ENCODE measurements at places on chromosomes 4 and X.

DNA sequence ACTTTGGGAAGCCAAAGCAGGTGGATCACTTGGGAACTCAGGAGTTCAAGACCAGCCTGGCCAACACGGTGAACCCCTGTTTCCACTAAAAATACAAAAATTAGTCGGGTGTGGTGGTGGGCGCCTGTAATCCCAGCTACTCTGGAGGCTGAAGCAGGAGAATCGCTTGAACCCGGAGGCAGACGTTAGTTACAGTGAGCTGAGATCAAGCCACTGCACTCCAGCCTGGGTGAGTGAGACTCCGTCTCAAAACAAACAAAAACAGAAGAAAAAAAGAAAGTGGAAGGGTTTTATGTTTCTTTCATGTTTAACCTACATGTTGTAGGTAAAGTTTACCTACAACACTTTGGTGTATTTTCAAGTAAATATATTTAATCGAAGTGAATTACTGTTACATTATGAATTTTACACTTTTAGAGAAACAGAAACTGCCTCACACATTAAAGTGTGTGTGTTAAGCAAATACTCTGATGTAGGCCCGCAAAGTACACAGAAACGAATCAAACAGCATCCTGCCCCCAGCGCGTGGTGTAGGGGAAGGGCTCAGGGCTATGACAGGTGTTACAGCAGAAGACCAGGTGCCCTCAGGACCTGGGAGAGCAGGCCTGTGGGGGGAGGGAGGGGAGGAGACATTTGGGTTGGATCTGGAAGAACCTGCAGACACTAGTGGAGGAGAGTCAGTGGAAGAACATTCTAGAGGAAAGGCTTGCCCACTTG is 39.0 kb downstream of the PTTG2 start:
- DNase-seq: no peak

GRCh38 chrX:25755194-25755593 is 382.9 kb upstream of the MAGEB18 start:
- DNase-seq: no peak

DNA sequence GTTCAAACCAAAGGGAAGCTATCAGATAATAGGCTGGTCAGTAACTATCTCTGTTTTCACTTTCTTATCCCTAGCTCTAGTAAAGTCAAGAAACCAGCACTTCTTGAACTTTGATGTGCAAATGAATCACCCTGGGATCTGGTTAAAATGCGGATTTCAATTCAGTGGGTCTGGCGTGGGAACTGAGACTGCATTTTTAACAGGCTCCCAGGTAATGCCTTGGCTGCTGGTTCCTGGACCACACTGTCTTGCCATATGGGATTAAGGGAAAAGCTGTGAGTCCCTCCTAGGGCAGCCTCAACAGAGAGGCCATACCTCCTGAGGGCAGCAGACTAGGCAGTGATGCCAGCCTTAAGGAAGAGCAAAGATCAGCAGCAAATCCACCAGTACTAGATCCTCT is 1.7 kb downstream of the RNF175 start:
- no peak for DNase-seq

DNA sequence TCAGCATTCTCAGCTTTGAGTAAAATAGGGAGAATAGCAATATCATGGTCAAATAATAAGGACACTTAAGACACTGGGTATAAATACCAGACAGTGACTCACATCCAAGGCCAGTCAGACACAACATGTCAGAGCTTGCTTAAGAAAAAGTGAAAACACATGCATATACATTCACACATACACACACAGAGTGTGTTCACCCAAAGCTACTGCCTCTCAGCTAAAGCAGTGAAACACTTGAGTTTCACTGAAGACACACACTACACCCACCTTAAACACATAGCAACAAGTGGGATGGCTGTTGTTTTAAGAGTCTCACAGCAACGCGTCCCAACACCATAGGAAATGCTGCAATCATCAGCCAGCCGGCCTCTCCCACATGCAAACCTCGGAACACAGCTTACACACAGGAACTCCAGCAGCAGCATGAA is 14.4 kb downstream of the SHROOM4 start:
- DNase-seq: peak; percentile 52

GRCh38 chr4:40908297-40908696 is 158.5 kb downstream of the NSUN7 start:
- no peak for DNase-seq

DNA sequence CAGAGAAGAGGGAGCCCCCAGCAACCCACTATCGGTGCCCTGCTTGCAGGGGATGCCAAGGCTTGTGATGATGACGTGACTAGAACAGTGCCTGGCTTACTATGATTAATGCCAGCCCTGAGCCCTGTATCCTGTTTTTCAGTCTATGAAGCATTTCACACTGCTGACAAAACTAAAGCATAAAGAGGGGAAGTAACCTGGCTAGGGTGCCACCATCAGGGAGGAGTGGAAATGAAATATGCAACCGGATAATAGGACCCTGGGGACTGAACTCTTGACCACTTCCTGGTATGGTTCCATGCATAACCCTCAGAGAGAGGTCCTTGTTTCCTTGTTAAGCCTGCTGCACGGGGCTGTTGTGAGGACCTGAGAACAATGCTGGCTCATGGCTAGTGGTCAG is 50.3 kb downstream of the MED28 start:
- no peak for DNase-seq

GRCh38 chr4:113684534-113685091 is 76.9 kb downstream of the CAMK2D start:
- DNase-seq: peak; percentile 51

- DNase-seq: no peak
Measured at GRCh38 chr4:163042306-163042705, 124.4 kb downstream of the NAF1 start.

DNA sequence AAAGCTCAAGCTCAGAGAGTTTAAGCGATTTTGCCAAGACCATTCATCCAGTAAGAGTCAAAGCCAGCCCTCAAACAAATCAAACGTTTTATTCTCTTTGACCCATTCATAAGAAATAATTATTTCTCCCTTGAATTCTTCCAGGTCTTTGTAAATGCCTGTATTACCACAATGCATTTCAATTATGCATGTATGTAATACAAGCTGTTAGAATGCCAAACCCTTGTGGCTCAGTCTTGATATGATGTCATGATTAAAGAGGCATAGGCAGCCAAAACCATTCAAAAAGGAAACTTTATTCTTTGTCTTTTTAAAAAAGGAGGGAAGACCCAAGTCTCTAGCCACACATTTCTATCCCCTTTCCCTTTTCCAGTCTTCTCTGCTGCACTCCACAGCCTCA is 56.5 kb upstream of the PGM2 start:
- DNase-seq: no peak

DNA sequence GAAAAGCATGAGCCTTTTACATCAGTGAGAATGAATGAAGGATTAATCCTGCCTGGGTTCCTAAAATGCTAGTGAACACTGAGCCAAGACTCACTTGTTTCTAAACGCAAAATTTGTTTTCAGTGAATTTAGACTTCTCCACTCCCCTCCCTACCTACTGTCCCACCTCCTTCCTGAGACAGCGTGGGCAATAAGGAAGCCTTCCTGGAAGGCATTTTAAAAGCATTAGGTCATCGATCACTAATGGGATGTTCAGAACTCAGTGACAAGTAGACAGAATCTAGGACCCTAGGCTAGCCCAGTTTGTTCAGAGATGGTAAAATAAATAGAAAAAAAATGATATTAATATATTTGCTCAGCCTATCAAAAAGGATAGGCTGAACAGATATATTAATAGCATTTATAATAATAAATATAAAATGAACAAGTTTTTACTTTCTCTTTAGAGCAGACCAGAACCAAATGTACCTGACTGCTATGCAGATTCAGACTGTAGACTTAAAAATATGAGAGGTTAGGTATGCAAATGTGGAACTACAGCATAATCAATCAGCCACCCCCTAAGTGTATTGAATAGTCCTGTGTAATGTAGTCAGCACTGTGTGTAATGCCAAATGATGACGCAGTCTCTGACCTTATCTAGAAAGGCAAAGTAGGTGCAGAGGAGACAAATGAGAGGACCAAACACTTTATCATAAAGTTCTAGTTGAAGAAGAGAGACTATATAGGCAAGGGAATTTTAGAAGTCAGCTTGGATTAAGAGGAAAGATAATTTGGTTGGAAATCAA is 331.1 kb downstream of the GPAT3 start:
- no peak for DNase-seq

DNA sequence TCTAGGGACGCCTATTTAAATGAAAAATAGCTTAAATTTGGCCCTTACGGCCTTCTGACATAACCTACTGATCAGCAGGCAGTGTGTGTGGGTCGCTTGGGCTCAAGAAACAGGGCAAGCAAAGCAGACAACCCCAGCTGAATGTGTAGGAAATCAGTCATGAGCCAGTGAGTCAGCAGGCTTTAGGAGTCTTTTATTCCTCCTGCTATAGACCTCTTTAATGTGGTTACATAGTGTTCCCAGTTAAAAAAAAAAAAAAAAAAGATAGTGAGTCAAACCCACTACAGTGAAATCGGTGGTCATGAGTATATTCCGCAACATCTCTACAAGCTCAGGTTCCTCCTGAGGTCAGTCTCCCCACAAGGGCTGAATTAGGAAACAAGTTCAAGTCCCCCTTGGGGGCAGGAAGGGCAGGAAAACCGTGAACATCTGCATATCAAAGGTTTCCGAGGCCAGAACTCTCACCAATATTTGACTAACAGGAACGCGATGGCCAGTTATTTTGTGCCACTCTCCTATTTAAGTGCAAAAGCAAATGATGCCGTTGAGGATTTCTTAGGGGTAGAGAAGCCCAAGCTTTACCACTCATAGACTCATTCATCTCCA is 32.7 kb downstream of the ACSL1 start:
- DNase-seq: peak; percentile 90

GRCh38 chr4:82989575-82990429 is 20.8 kb downstream of the LIN54 start:
- peak; percentile 23 for DNase-seq

- no peak for DNase-seq
Measured at GRCh38 chr4:99652596-99653436, 4.8 kb downstream of the C4orf54 start.

DNA sequence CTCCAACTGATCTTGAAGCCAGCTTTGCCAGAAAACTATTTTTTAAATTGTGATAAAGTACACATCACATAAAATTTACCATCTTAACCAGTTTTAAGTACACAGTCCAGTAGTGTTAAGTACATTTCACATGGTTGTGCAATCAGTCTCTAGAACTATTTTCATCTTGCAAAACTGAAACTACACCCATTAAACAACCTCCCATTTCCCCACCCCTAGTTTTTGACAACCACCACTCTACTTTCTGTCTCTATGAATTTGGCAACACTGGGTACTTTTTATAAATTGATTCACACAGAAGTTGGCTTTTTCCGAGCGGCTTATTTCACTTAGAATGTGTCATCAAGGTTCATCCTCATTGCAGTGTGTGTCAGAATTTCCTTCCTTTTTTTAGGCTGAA is 31.0 kb downstream of the TRPC5 start:
- no peak for DNase-seq

DNA sequence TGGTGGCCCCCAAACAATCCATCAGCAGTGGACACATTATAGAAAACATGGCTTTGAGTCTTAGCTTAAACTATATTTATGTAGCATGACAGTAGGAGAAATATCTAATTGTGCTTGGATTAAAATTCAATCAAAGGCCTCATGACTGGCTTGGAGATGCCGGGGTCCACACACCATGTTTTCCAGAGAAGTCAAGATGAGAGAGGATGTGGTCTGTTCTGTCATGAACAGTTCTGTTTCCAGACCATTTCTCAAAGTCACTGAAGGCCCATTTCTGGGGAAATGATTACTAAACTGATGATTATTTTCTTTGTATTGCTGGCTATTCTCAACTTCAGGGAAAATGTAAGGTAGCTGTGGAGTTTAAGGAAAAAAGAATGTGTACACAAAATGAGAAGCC is 76.3 kb downstream of the C4orf51 start:
- no peak for DNase-seq

GRCh38 chrX:8987672-8988250 is 46.2 kb downstream of the FAM9B start:
- no peak for DNase-seq

GRCh38 chr4:186953599-186954260 is 230.1 kb upstream of the FAT1 start:
- peak; percentile 41 for DNase-seq

DNA sequence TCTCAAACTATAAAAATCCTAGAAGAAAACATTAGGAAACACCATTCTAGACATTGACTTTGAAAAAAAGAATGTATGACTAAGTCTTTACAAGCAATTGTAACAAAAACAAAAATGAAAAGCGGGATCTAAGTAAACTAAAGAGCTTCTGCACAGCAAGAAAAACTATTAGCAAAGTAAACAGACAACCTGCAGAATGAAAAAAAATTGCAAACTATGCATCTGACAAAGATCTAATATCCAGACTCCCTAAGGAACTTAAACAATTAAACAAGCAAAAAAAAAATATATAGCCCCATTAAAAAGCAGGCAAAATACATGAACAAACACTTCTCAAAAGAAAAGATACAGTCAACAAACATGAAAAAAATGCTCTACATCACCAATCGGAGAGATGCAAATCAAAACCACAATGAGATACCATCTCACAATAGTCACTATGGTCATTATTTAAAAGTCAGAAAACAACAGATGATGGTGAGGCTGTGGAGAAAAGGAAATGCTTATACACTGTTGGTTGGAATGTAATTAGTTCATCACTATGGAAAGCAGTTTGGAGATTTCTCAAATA is 168.1 kb downstream of the EPHA5 start:
- peak; percentile 82 for DNase-seq

GRCh38 chr4:134754301-134755019 is 552.9 kb upstream of the PABPC4L start:
- no peak for DNase-seq

DNA sequence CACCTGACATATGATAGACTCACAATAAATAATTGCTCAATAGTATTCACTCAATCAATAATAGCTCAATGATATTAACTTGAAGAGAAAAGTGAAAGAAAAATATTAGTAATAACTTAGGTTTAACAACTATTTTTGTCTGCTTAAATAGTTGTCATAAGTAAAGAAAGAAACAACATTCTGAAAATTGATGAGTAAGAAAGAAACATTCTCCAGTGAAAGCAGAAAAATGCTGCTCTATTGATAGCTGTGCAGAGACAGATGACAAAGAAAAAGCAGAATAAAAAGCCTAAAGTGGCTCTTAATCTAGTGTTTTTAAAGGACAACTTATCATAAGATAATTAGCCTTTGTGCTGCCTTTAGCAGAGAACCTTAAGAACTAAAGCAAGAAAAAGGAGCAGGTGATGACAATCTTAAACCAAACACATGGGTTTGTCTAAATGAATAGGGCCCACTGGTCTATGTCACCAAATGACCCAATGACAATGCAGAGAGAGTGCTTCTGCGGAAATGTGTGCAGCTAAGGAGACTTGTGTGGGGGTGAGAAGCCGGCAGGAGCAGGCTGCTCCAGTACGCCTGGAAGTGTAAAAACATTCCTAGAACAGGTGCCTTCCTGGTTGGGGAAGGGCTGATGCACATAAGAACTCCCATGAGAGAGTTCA is 13.2 kb downstream of the HS3ST1 start:
- no peak for DNase-seq

All from Caki2 (cell line).